ENCODE measurements at places on chromosomes 4 and X.

- DNase-seq = no peak
Measured at GRCh38 chrX:120672389-120672788, 42.5 kb upstream of the C1GALT1C1 start.

DNA sequence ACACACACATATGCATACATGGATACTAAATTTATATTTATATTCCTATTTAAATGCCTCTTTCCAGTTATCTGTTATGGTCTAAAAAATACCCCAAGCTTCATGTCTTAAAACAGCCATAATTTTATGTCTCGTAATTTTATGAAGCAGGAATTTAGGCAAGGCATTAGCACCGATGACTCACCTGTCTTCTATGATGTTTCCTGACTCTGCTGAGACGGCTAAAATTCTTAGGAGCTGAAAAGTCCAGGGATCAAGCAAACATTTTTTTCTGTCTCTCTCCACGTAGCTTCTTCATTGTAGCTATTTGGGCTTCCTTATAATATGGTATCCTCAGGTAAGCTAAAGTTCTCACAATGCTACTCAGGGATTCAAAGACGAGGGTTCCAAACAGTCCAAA lies 930.3 kb downstream of the STIM2 start:
- no peak for DNase-seq

DNA sequence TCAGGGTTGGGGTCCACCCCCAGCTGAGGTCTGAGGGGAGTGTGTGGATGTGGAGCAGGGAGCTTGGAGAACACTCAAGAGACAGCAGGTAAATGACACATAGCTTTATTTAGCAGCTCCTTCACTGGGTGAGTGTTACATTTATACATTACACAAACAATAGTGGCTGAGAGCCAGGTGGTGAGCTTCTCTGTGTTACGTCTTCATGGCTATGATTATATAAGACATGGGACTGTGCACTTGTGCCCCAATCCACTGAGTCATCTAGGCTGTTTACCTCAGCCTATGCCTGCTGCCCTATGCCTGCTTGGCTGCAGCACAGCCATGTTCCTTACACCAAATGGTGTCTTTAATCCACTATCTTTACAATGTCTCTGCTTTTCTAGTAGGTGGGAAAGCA lies 459.6 kb downstream of the AFF2 start:
- DNase-seq = no peak

DNA sequence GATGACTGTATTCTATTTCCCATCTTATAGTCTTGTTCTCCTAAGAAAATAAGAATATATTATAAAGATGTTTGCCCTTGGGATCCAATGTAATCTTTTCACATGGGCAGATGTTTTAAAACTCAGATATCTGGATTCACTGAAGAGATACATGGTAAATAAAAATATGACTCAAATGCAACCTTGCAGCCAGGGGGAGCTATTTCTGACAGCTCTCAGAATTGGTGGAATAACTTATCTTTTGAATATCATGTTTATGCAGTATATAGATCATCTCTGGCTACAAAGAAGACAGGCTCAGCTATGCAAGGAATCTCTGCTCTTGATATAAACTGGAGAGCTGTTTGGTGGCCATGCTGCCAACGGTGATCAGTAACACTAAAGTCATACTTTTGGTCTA lies 274.7 kb downstream of the GLUD2 start:
- no peak for DNase-seq
